Gastroesophageal sphincter (tissue), 4 donors: ENCODE measurements at places on chromosomes 5 and 9. TPM values are rescaled to one million over a fixed set of nuclear protein-coding genes. Genes with fewer than 3 reads are reported as not detected.

DNA sequence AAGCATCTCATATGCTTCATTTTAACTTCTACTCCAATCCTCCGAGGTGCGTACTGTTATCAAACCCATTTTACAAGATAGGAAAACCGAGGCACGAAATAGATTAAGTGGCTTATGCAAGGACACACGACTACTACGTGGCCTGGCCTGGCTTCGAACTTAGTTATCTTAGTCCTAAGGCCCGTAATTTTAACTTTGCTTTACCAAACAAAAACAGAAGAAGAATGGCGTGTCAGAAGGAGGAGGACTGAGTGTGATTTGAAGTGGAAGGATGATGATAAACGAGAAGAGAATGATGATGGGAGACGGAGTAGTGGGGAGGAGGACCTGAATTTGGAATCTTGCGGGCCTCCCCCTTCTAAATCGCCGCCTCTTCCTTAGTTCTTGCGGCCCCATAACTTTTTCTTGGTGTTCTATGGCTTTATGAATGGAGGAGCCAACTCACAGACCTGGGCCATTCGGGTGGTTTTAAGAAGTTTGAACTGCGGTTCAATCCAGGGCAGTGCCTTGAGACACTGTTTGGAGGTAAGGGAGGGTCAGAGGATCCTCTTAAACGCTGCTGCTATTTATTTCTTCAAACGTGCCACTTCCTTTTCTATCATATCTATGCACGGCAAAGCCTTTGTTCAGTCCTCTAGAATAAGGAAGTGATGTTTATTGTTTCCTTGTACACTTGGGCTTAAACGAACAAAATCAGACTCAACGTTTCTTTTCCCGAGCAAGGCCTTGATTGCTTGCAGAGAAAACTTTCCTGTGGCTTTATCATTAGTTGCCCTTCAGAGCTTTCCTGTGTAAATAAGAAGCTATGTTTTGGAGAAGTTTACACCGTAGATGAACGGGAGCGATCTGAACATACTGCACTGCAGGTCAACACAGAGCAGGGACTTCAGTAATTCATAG lies 795 bp downstream of the CNOT8 start:
- no peak for ATAC-seq
- H3K4me1 ChIP-seq, result peaks cover 26% of the 10 kb centered on the region
- H3K27me3 ChIP-seq, result no peaks in the 10 kb centered on the region
- H3K4me3 ChIP-seq, result peak overlapping the region; percentile 89

DNA sequence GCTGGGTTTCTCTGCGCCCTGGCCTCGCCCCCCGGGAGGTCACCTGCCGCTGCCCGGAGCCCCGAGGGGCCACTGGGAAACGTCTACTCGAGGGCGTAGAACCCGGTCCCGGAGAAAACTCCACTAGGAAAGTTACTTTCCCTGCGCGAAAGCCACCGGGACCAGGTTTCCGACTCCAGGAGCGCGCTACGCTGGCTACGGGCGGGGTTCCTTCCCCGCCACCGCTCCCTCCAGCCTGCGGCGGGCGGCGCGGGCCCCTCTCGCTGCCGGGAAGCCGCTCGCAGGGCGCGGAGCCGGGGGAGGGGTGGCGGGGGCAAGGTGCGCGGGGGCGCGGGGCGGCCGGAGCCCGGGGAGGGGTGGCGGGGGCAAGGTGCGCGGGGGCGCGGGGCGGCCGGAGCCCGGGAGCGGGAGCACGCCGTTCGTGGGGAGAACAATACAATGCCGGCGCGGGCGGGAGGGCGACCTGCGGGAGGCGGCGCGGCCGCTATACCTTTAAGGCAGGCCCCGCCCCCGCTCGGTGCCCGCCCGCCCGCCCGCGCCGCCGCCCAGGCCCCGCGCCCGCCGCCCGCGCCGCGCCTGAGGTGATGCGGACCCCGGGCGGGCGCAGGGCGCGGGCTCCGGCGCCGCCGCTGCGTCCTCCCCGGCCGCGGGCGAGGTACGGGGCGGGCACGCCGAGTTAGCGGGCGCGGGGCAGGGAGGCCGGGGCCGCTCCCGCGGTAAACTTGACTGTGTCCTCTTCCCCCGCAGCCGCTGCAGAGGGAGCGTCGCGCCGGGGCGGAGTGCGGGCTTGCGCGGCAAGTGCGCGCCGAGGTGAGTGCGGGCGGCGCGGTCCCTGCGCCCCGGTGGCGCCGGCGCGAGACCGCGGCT lies 278.1 kb downstream of the AOPEP start:
- peak overlapping the region; percentile 97 for H3K4me3 ChIP-seq
- no peaks in the 10 kb centered on the region for H3K4me1 ChIP-seq
- no peaks in the 10 kb centered on the region for H3K27me3 ChIP-seq

- ATAC-seq, result no peak
- H3K27ac ChIP-seq, result no peak overlapping the region
- H3K4me1 ChIP-seq, result peaks cover 9% of the 10 kb centered on the region
- no peak overlapping the region for H3K4me3 ChIP-seq
Measured at GRCh38 chr9:121746866-121747265, 95.4 kb downstream of the DAB2IP start.

DNA sequence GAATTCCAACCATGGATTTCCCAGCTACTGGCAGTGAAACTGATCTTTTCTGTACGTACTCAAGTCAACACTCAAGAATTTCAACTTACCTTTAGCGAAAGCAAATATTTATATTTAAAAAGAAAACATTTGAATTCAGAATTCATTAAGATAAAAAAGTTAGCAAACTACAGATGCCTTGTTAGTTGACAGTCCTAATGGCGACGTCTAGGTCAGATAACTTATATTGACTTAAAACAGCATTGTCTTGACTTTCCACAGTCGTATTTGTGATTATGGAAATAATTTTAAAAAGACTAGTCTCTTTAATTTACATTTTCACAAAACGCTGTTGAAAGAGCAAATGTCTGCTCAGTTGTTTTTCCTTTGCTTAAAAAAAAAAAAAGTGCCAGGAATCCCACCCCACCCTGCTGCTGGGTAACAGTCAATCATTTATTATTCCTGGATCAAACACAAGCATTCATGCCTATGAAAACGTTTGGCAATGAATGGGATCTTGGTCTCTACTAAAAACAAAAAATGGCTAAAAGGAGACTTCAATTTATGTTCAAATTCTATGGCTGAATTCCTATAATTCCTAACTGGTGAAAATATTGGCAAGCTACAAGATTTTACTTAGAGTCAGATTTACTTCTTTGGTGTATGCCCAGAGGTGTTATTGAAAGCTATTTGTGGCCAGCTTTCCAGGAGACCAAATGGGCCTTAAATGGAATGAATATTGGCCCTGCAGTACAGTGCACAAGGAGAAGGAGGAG lies 22.0 kb downstream of the OR2S2 start:
- no peaks in the 10 kb centered on the region for H3K27me3 ChIP-seq
- peak overlapping the region; percentile 2 for H3K27ac ChIP-seq
- no peak overlapping the region for H3K4me3 ChIP-seq
- ATAC-seq, result no peak

Gene LCN12
- not detected for total RNA-seq

DNA sequence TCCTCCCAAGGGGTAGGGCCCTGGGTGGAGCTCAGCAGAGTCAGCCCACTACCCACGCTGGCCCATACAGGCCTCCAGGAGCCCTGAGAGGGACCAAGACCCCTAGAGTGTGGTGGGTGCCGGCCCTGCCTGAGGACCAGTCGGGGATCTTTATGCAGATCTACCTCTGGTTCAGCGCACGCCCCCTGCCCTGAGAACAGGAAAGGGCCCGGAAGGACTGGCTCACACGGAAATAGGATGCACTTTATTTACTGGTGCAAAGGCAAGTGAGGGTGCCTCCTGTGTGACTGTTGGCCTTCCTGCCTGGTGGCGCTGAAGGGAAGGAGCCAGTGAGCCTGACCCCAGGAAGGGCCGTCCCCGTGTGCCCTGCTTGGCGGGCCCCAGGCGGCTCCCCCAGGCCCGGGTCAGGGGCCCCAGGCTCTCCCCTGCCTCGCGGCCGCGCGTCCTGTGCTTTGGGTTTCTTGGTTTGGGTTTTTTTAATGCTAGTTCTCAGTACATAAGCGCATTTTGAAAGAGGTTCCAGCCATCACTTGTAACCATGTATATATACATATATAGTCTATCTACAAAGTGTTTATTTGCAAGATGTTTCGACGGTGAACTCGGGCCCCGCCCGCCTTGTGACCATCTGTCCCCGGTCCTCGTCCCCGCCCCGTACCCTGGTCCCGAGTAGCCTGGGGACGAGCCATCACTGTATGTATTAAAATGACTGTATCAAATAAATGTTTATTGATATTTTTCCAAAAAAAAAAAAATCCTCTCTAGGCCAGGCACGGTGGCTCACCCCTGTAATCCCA lies 76.4 kb upstream of the ROR2 start:
- ATAC-seq, result no peak
- peaks cover 10% of the 10 kb centered on the region for H3K36me3 ChIP-seq
- no peaks in the 10 kb centered on the region for H3K27me3 ChIP-seq
- H3K4me3 ChIP-seq, result no peak overlapping the region
- no peak overlapping the region for H3K27ac ChIP-seq

DNA sequence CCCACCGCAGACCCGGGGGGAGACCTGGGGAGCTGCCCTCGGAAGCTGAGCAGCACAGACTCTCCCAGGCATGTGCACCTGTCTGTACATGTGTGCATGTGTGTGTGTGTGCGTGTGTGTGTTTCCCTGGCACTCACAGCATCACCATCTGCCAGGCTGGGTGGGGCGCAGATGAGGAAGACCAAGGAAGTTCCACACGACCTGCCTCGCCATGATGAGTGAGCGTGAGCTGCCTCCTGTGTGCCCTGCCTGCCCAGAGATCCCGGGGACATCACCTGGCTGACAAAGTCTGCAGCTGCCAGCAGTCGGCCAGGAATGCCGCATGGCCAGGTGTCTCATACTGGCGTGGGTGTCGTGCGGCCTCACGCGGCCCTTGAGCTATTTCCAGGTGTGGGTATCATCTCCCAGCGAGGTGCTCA lies 4.0 kb upstream of the GPSM1 start:
- no peak overlapping the region for H3K27ac ChIP-seq
- H3K4me3 ChIP-seq, result no peak overlapping the region
- no peak for ATAC-seq
- no peaks in the 10 kb centered on the region for H3K27me3 ChIP-seq

Gene IL5
- not detected for total RNA-seq

GRCh38 chr9:83019246-83019645 lies 43.7 kb downstream of the RASEF start:
- H3K27ac ChIP-seq, result no peak overlapping the region
- no peaks in the 10 kb centered on the region for H3K27me3 ChIP-seq
- no peak for ATAC-seq

DNA sequence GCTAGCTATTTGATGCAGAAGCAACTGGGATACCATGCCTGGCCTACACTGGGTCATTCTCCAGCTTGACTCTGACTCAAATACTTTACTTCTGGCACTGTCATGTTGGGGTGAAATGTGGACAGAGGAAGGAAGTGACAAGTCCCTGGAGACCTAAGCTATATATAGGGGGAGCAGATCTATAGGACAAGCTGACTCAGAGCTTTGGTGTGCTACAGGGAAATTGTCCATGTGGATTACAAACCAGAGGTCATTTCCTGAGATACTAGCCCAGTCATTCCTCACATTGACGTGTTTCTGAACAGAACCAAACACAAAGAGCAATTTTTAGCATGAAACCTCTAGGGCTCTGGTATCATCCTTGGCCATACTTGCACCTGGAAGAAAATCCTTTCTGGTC lies 531.6 kb upstream of the CLINT1 start:
- H3K27ac ChIP-seq, result no peak overlapping the region
- H3K4me3 ChIP-seq, result no peak overlapping the region
- H3K36me3 ChIP-seq, result no peaks in the 10 kb centered on the region
- no peaks in the 10 kb centered on the region for H3K27me3 ChIP-seq
- no peak for ATAC-seq

GRCh38 chr5:112793201-112793600 lies 55.5 kb downstream of the APC start:
- H3K4me1 ChIP-seq, result no peaks in the 10 kb centered on the region
- H3K36me3 ChIP-seq, result peaks cover 6% of the 10 kb centered on the region
- H3K27ac ChIP-seq, result no peak overlapping the region
- no peak for ATAC-seq
- H3K27me3 ChIP-seq, result no peaks in the 10 kb centered on the region

GRCh38 chr5:102536323-102536928 lies 37.6 kb upstream of the SLCO6A1 start:
- no peak overlapping the region for H3K4me3 ChIP-seq
- no peaks in the 10 kb centered on the region for H3K36me3 ChIP-seq
- H3K27me3 ChIP-seq, result no peaks in the 10 kb centered on the region
- no peak overlapping the region for H3K27ac ChIP-seq
- H3K4me1 ChIP-seq, result no peaks in the 10 kb centered on the region

Gene TXNDC8
- not detected for total RNA-seq

DNA sequence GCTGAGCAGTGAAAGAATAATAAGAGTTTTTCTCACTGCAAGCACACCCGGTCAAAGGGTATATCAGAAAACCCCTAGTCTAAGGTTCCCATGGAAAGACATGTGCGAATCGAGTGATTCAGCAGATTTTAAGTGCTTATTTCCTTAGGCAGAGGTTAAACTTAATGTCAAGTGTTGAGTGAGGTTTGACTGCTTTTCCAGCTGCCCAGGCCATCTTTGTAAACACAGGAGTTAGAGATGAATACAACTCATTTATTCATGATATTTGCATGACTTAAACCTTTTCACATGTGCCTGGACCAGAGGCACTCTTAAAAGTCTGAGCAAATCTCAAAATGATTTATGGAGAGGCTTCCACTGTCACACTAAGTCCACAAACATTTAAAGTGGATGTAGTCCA lies 137.8 kb upstream of the RGMB start:
- no peak overlapping the region for H3K4me3 ChIP-seq
- H3K27me3 ChIP-seq, result no peaks in the 10 kb centered on the region
- peaks cover 40% of the 10 kb centered on the region for H3K4me1 ChIP-seq

DNA sequence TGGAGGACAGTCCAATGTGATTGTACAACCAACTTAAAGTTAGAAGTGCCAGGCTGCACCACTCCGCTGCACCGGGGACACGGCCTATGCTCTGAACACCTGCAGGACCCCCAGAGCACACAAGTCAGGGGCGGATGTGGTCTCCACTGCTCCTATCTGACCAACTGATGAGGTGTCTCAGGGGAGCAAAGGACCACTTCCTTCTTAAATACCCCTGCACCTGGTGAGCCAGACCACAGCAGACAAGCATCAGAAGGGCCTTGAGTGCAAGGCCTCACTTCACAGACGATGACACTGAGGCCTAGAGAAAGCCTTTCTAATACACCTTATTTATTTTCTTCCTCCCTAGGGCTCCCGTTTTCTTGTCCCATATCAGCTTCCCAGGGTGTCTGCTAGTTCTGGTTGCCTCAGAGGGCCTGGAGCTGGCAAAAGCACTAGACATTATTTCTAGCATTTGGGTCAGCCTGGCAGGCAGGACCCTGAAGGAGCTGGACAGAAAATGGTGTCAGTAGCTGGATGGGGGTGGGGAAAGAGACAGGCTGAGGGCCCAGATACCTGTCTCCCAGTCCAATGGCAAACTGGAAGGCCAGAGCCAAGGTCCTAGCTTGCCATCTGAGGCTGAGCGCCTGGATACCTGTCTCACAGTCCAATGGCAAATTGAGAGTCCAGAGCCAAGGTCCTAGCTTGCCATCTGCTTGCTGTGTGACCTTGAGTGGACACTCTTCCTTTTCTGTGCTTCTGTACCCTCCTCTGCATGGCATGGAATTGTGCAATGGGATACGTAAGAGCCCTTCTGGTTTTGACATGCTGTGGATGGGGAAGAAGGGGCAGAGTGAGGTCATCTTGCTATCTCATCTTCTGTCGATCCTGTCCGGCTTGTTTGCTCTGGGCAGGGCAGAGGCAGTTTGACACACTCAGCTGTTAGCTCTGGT lies 9.0 kb downstream of the CCDC69 start:
- ATAC-seq, result peak; percentile 8
- H3K36me3 ChIP-seq, result no peaks in the 10 kb centered on the region
- H3K4me1 ChIP-seq, result peaks cover 8% of the 10 kb centered on the region
- peak overlapping the region; percentile 94 for H3K27ac ChIP-seq
